Calu3 (cell line): ENCODE measurements at places on chromosomes 7 and 10. TPM values are rescaled to one million over a fixed set of nuclear protein-coding genes. Genes with fewer than 3 reads are reported as not detected.
A peak's percentile ranks its signal among the peaks of the same experiment; 100 is the strongest.

Gene SLC13A1
- total RNA-seq: not detected in 2 replicates

Gene GATA3
- 5.0 and 8.2 TPM in 2 replicates for total RNA-seq

Gene GPR85
- total RNA-seq: not detected in 2 replicates

Gene TMEM270
- total RNA-seq: 0.59 and 1.2 TPM in 2 replicates

Gene UBTD1
- total RNA-seq: 8.7 and 9.3 TPM in 2 replicates

Gene CTAGE8
- total RNA-seq: 3.9 and 4.3 TPM in 2 replicates

Gene ADAP1
- 173 and 220 TPM in 2 replicates for total RNA-seq

Gene MPLKIP
- total RNA-seq: 59.1 and 62.7 TPM in 2 replicates

Gene RSU1
- total RNA-seq: 49.0 and 56.8 TPM in 2 replicates

Gene SPDYE16
- total RNA-seq: not detected in 2 replicates

Gene TMEM229A
- not detected in 2 replicates for total RNA-seq

Gene SERPINE1
- total RNA-seq: 1.1 and 1.8 TPM in 2 replicates

Gene AMZ1
- 0.12 and 0.44 TPM in 2 replicates for total RNA-seq

Gene OR2A42
- not detected in 2 replicates for total RNA-seq

DNA sequence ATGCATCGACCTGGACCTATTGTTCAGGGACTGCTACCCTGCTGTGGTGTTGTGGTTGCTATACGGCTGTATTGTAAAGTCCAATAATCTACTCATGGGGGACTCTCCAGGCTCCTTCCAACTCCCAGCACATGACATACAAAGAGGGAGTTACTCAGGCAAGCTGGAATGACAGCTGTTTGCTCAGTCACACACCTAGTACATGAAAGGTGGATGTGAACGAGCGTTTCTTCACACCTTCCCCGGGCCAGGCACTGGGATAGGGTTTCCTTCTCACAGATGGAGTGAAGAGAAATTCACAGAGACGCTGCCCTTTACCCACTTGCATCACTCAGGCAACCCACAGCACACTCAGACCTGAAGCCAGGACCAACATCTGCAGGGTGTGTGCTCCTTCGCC lies 215.7 kb downstream of the TNS3 start:
- H3K4me1 ChIP-seq: peaks cover 10% of the 10 kb centered on the region
- peaks cover 7% of the 10 kb centered on the region for H3K36me3 ChIP-seq
- no peak overlapping the region for H3K27ac ChIP-seq
- no peak overlapping the region for H3K4me3 ChIP-seq

GRCh38 chr7:135976312-135977006 lies 700 bp downstream of the MTPN start:
- H3K4me3 ChIP-seq: peak overlapping the region; percentile 87
- H3K27ac ChIP-seq: peak overlapping the region; percentile 91
- peaks cover 36% of the 10 kb centered on the region for H3K4me1 ChIP-seq
- H3K36me3 ChIP-seq: peaks cover 19% of the 10 kb centered on the region
- no peaks in the 10 kb centered on the region for H3K27me3 ChIP-seq
- DNase-seq: peak; percentile 15

DNA sequence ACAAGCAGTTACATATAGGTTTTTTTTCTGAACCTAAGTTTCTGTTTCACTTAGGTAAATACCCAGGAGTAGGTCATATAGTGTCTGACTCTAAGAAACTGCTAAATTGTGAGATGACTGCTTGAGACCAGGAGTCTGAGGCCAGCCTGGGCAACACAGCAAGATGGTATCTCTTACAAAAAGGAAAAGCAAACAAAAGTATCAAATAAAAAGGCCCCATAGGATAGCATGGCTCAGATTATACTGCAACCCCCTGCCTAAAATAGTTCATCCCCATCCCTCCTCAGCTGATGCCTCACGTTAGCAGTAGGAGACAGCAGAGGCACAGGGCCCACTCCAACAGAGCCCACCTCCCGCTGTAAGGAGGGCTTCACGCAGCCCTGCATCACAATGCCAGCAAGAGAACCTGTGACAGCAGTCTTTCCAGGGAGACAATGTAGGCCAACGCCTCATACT lies 90.3 kb downstream of the SRPK2 start:
- DNase-seq: no peak
- H3K4me1 ChIP-seq: peaks cover 5% of the 10 kb centered on the region
- peaks cover 4% of the 10 kb centered on the region for H3K36me3 ChIP-seq
- no peak overlapping the region for H3K27ac ChIP-seq
- no peaks in the 10 kb centered on the region for H3K27me3 ChIP-seq
- H3K4me3 ChIP-seq: no peak overlapping the region

DNA sequence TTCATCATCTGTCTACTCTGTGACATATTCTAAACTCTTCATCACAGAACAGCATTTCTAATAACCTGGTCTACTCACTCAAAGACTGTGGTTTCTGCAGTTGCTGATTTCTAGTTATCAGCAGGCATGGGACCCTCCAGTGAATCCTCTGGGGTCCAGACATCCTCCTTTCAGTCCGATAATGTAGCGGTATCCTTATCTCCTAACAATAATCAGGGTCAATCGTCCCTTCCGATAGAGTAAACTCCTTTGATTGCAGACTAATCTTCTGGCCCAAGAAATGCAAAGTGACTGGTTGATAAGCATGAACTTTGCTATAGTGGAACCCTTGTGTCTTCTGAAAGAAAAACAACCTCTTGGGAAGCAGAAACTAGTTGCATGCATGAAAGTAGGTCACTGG lies 1209.8 kb upstream of the CELF2 start:
- no peak overlapping the region for H3K27ac ChIP-seq
- no peaks in the 10 kb centered on the region for H3K27me3 ChIP-seq
- no peak overlapping the region for H3K4me3 ChIP-seq
- H3K4me1 ChIP-seq: no peaks in the 10 kb centered on the region

DNA sequence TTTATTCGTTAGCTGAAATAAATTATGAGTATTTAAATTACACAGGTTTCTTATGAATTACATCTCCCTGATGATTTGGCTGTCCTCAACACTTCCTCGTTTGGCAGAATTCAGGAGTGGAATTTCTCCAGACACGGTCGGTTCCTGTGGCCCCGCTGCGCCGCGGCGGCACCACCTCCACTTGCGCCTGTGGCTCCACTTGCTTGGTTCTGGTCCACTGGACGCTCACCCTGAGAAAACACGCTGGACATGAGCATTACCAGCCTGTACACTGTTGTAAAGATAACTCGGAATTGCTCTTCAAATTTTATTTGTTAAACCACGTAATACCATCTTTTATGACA lies 85.3 kb downstream of the ZNF33B start:
- peaks cover 19% of the 10 kb centered on the region for H3K36me3 ChIP-seq
- H3K27me3 ChIP-seq: no peaks in the 10 kb centered on the region
- peak overlapping the region; percentile 78 for H3K27ac ChIP-seq
- peak; percentile 13 for DNase-seq
- peaks cover 9% of the 10 kb centered on the region for H3K4me1 ChIP-seq
- H3K4me3 ChIP-seq: peak overlapping the region; percentile 99

GRCh38 chr7:75813084-75813483 lies 522 bp downstream of the CCL24 start:
- DNase-seq: no peak
- no peak overlapping the region for H3K4me3 ChIP-seq
- no peaks in the 10 kb centered on the region for H3K4me1 ChIP-seq
- H3K36me3 ChIP-seq: no peaks in the 10 kb centered on the region
- no peaks in the 10 kb centered on the region for H3K27me3 ChIP-seq

- H3K27me3 ChIP-seq: no peaks in the 10 kb centered on the region
- H3K4me3 ChIP-seq: no peak overlapping the region
- peaks cover 33% of the 10 kb centered on the region for H3K4me1 ChIP-seq
- no peaks in the 10 kb centered on the region for H3K36me3 ChIP-seq
- H3K27ac ChIP-seq: no peak overlapping the region
- no peak for DNase-seq
Observed at GRCh38 chr10:11720260-11720741, 21.9 kb upstream of the ECHDC3 start.

DNA sequence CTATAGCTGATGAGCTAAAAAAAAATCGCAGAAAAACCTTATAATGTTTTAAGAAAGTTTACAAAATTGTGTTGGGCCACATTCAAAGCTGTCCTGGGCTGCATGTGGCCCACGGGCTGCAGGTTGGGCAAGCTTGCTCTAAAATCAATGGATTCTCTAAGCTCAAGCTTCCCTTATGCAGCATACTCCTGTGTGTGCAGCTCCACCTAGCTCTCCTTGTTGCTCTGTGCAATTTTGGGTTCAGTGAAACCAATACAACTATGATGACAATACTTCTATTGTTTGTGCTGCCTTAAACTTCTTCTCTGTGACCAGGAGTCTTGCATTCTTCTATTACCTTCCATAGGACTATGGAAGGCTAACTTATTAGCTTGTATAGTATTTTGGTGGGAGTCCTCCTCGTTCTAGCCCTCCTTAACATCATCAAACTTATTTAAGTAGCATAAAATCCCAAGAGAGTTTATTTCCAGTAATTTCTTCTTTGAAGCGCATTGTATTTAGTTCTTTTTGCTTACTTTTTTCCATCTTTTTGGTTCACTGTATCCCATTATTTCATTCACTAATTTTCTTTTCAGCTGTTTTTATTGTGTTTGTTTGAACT lies 170.9 kb upstream of the SMIM30 start:
- H3K27me3 ChIP-seq: no peaks in the 10 kb centered on the region
- H3K4me3 ChIP-seq: no peak overlapping the region
- H3K27ac ChIP-seq: no peak overlapping the region
- H3K4me1 ChIP-seq: no peaks in the 10 kb centered on the region
- no peaks in the 10 kb centered on the region for H3K36me3 ChIP-seq
- DNase-seq: peak; percentile 31

GRCh38 chr7:2757904-2758672 lies 70.1 kb downstream of the AMZ1 start:
- peak overlapping the region; percentile 49 for H3K4me3 ChIP-seq
- H3K27me3 ChIP-seq: no peaks in the 10 kb centered on the region
- peaks cover 53% of the 10 kb centered on the region for H3K4me1 ChIP-seq
- H3K27ac ChIP-seq: peak overlapping the region; percentile 84
- peaks cover 43% of the 10 kb centered on the region for H3K36me3 ChIP-seq

DNA sequence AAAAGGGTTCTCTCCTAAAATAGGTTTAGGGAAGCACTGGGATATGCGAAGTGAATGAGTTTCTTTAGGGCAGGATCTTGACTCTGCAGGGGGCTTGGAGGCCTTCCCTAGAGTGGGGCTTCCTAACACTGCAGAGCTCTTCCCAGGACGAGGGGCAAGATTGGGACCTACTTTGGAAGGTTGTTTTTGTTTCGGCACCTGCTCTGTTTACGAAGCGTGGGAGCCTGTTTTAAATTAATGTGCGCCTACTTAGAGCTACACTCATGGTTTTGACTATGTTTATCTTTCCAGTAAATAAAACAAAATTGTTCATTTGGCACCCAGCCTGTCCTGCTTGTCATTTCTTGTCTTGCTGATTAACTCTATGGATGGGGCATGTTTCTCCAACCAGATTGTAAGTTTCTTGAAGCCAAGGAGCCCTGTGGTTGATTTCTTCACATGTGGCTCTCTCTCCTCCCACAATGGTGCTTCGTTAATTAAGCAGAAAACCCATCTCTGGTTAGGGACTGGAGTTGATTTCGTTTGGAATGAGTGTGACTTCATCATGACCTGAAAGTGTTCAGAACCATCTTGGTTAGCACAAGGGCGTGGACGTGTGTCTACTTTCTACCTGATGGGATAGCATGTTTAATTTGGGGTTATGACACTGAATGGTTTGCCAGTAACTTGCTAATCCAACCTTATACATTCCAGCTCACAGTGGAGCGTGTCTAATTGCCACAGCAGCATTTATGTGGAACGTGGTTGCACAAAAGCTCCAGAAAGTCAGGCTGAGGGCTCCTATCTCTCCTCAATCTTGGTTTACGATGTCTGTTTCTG lies 98.1 kb downstream of the TCF7L2 start:
- H3K4me3 ChIP-seq: no peak overlapping the region
- H3K27ac ChIP-seq: no peak overlapping the region
- peaks cover 30% of the 10 kb centered on the region for H3K4me1 ChIP-seq
- DNase-seq: no peak

DNA sequence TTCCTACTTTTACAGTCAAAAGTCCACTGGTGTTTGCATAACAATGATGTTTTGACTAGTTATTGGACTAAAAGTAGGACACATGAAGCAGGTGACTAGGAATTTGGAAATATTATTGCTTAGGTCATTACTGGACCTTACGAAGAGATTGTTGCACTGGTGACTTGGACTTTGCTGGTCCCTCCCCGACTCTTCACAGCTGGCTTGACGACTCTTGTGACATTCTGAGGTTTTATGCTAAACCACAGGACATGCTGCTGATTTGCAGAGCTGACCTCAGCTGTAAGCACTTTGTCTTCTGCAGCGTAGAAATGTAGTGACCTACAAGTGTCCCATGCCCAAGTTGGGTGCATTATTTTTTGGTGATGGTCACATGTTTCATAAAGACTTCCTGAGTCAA lies 21.9 kb downstream of the PCBD1 start:
- no peak overlapping the region for H3K4me3 ChIP-seq
- H3K27ac ChIP-seq: no peak overlapping the region
- H3K36me3 ChIP-seq: peaks cover 13% of the 10 kb centered on the region
- H3K4me1 ChIP-seq: peaks cover 35% of the 10 kb centered on the region

GRCh38 chr10:23325132-23325531 lies 19.5 kb downstream of the C10orf67 start:
- no peak overlapping the region for H3K27ac ChIP-seq
- no peaks in the 10 kb centered on the region for H3K27me3 ChIP-seq
- H3K4me1 ChIP-seq: peaks cover 11% of the 10 kb centered on the region
- no peaks in the 10 kb centered on the region for H3K36me3 ChIP-seq
- DNase-seq: no peak
- H3K4me3 ChIP-seq: no peak overlapping the region

GRCh38 chr10:62079885-62080559 lies 178.5 kb downstream of the ARID5B start:
- peaks cover 56% of the 10 kb centered on the region for H3K4me1 ChIP-seq
- H3K27me3 ChIP-seq: no peaks in the 10 kb centered on the region
- DNase-seq: no peak
- H3K27ac ChIP-seq: no peak overlapping the region

- H3K36me3 ChIP-seq: no peaks in the 10 kb centered on the region
- H3K27ac ChIP-seq: peak overlapping the region; percentile 44
- peaks cover 23% of the 10 kb centered on the region for H3K4me1 ChIP-seq
- no peak for DNase-seq
- no peak overlapping the region for H3K4me3 ChIP-seq
Observed at GRCh38 chr7:115178835-115179234, 256.9 kb downstream of the MDFIC start.

GRCh38 chr10:47299611-47300428 lies at the start of gene GDF10:
Gene GDF10 (plus strand): TSS chr10:47300197. CDS start chr10:47300652, 455 bp downstream.
- no peaks in the 10 kb centered on the region for H3K36me3 ChIP-seq
- H3K27me3 ChIP-seq: peaks cover 66% of the 10 kb centered on the region
- no peaks in the 10 kb centered on the region for H3K4me1 ChIP-seq
- no peak within 1 kb of the TSS for H3K4me3 ChIP-seq
- DNase-seq: no peak
- H3K27ac ChIP-seq: no peak within 1 kb of the TSS
